ENCODE measurements at places on chromosomes 1 and 21. TPM values are rescaled to one million over a fixed set of nuclear protein-coding genes. Genes with fewer than 3 reads are reported as not detected.

KPRP gene
- total RNA-seq: not detected

ELAPOR1 gene
- total RNA-seq: 0.64 TPM

COL9A2 gene
- 1.3 TPM for total RNA-seq

EFNA3 gene
- total RNA-seq: 0.43 TPM

COL8A2 gene
- 4.7 TPM for total RNA-seq

SIM2 gene
- not detected for total RNA-seq

TFF3 gene
- total RNA-seq: not detected

TTC39A gene
- 0.64 TPM for total RNA-seq

GJA9 gene
- not detected for total RNA-seq

SYT11 gene
- total RNA-seq: 27.4 TPM

HES4 gene
- 8.1 TPM for total RNA-seq

FCN3 gene
- not detected for total RNA-seq

TNFRSF25 gene
- 2.9 TPM for total RNA-seq

Measured in fibroblast of villous mesenchyme (primary cell).